ENCODE measurements at places on chromosomes 3 and 15.

- no peak for DNase-seq
Measured at GRCh38 chr3:195906865-195907683, 1.3 kb downstream of the TNK2 start.

DNA sequence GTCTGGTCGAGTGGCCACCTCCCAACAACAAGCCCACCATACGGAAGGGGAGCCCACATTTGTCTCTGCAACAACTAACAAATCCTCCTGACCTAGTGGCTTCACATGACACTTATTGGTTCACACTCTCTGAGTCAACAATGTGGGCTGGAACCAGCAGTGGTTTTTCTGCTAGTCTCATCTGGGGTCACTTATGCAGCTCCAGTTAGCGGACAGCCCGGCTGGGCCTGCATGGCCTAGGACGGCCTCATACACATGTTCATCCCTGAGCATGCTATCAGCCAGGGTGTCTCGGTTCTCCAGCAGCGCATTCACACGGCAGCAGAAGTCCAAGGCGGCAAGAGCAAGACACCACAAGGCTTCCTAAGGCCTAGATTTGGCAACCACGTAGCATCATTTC is 281.7 kb downstream of the XXYLT1 start:
- DNase-seq: peak; percentile 56

DNA sequence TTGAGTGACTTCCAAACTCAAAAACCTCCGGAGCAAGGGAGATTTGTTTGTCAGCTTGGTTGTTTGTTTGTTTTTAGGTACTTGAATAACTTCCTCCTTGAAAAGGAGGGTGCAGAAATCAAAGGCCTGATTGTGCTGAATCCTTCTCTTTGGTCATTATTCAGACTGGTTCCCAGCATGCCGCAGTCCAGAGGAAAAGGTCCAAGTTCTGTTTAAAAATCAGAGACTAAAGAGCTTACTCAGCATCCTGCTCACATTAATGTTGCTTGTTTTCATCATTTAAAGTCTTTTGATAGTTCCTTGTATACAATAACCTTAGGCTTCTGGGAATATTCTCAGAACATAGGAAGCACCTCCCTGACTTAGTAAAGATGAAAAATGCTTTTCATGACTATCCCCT is 982 bp upstream of the SCG3 start:
- DNase-seq: no peak

- DNase-seq: no peak
Measured at GRCh38 chr3:158663246-158663645, 9.2 kb downstream of the LXN start.

- DNase-seq: no peak
Measured at GRCh38 chr3:85567071-85567676, 608.4 kb downstream of the CADM2 start.

DNA sequence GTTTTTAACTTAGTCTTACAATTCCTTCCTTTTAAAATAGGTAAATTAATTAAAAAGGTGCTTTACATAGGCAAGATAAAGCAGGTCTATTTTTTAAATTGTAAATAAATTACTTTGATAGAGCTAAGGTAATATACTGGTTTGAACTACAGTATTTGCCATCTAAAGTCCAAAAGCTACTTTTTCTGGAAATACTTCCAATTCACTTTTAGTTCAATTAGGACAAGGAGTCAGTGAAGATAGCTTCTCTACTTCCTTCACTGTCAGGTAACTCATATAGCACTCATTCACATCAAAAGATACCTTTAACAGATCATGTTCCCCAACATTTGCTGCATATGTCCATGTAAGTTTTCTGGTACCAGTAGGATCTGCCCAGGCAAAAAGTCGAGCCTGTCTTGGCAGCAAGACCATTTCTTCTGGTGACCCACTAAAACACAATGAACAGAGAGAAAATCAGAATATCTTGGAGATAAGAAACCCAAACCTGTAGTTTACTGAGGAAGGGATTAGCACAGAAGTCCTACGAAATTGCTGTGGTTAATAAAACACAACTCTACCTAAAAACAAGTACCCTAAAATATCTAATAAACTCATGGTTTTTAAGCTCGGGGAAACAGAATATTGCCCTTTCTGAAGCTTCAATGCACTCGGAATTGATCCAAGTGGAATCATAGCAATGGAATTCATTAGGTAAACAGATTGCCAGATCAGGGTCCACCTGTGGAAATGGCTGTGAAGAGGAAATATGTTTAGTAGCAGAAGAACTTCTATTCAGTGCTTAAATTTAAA is 153.1 kb downstream of the VPS13C start:
- no peak for DNase-seq

DNA sequence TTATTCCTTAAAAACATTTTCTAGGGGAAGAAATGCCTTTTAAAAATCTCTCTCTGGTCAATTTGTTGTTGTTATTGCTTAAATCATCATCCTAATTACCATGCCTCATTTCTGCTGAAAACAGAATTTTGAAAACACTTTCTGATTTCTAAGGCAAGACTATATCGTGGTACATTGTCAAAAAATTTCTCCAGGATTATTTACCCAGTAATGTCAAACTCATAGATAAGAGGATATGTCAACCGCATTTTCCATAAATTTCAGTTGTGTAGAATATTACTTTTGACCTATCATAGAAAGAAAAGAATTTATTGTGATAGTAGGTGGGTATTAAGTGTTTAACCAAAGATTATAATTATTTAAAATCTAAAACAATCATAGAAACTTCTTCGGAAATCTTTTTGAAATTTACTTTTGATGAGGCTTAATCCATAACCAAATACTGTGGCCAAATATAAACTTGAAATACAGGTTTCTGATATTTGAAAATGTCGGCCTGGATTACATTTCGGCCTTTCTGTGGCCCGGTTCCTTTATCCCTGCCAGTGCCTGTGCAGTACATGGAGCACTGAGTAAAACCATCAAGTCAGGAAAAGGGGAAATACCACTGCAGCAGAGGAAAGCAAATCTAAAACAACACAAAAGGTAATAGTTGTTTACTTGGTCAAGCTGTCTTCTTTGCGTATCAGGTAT is 173.4 kb downstream of the MYRIP start:
- DNase-seq: no peak

DNA sequence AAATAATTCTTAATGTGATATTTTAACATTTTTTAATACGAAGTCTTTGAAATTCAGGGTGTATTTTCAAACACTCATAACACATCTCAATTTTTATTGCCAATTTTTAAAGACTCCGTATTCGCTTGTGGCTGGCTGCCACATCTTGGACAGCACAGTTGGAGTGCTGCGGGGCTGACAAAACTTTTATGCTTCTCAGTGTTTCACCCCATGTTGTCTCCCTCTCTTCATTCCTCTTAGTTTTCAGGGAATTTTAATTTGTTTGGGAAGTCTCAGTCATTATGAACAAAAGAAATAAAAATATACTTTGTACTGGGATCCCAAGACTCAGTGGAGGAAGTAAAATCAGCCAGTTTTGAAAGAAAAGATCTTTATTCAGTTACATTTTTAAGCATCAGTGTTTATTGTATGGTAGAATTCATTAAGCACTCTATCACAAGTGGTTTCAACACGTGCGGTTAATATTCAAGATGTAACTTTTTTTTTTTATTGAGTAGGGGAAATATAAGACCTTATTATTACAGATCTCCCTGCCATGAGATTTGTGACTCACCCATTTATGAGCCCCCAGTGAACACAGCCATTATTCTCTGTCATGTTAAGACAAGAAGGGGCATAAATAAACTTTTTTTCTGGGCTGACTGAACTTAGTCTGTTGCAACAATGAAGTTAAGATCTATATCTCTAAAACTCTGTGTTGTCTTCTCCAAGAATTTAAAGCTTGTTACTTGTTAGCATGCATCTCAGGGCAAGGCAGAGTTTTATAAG is 26.8 kb downstream of the KAT2B start:
- no peak for DNase-seq

- DNase-seq: peak; percentile 63
Measured at GRCh38 chr3:10556312-10556711, 50.9 kb upstream of the ATP2B2 start.

GRCh38 chr3:95710684-95711083 is 1103.7 kb upstream of the EPHA6 start:
- no peak for DNase-seq

DNA sequence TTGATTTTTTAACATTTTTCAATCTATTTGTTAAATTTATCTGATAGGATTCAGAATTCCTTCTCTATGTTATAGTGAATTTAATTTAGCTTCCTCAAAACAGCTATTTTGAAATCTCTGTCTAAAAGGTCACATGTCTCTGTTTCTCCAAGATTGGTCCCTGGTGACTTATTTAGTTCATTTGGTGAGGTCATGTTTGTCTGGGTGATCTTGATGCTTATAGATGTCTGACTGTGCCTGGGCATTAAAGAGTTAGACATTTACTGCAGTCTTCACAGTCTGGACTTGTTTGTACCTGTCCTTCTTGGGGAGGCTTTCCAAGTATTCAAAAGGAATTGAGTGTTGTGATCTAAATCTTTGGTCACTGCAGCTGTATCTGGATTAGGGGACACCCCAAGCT is 169.5 kb upstream of the C2CD4B start:
- no peak for DNase-seq

DNA sequence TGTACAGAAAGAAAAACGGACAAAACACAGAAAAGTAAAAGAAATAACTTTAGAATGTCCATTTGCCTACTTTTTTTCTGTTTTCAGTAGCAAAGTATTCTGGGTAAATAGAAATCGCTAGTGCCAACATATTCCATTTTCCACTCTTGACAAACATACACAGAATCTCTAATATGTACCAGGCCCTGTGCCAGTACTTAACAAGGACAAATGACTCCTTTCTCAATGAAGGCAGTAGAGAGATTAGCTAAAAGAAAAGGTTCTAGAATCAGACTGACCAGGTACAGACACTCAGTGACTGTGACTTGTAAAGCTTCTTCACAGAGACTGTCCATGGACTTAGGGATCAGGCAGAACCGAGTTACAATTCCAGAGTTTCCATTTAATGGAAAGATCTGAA is 165.8 kb upstream of the STAC start:
- no peak for DNase-seq

GRCh38 chr3:161548301-161548700 is 51.7 kb downstream of the OTOL1 start:
- DNase-seq: no peak

DNA sequence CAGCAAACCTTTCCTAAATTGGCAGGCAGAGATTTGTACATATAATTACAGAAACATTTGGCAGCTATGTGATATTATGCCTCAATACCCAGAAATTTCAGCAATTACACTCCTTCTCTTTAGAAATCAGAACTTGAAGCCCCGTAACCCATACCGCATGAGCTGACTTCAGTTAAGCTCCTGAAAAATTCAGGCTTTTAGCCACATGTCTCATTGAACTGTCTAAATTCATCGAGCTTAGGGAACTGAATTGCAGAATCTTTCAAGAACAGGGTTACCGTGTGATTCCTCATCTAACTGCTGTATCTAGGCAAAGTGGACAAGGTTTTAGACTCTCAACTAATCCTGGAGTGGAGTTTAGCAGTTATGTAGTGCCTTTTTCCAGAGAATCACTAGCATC is 333.0 kb downstream of the EPHA3 start:
- DNase-seq: no peak

DNA sequence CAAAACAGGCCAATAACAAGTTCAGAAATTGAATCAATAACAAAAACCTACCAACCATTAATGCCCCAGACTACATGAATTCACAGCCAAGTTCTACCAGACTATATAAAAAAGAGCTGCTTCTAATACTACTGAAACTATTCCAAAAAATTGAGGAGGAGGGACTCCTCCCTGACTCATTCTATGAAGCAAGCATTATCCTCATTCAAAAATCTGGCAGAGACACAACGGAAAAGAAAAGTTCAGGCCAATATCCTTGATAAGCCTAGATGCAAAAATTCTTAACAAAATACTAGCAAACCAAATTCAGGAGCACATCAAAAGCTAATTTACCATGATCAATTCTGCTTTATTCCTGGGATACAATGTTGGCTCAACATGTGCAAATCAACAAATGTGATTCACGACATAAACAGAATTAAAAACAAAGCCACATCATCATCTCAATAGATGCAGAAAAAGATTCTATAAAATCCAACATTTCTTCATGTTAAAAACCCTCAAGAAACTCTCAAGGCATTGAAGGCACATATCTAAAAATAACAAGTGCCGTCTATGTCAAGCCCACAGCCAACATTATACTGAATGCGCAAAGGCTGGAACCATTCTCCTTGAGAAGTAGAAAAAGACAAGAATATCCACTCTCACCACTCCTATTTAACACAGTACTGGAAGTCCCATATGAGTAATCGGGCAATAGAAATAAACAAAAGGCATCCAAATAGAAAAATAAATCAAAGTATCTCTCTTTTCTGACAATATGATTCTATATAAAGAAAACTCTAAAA is 573.6 kb upstream of the GRM7 start:
- no peak for DNase-seq

- no peak for DNase-seq
Measured at GRCh38 chr3:149023951-149024350, 32.6 kb downstream of the GYG1 start.

GRCh38 chr3:88032245-88032644 is 26.6 kb downstream of the CGGBP1 start:
- DNase-seq: no peak
